ENCODE measurements at places on chromosomes 3 and 15. TPM values are rescaled to one million over a fixed set of nuclear protein-coding genes. Genes with fewer than 3 reads are reported as not detected.

GRCh38 chr3:128381609-128382008 lies 85.1 kb downstream of the DNAJB8 start:
- DNase-seq: no peak

DNA sequence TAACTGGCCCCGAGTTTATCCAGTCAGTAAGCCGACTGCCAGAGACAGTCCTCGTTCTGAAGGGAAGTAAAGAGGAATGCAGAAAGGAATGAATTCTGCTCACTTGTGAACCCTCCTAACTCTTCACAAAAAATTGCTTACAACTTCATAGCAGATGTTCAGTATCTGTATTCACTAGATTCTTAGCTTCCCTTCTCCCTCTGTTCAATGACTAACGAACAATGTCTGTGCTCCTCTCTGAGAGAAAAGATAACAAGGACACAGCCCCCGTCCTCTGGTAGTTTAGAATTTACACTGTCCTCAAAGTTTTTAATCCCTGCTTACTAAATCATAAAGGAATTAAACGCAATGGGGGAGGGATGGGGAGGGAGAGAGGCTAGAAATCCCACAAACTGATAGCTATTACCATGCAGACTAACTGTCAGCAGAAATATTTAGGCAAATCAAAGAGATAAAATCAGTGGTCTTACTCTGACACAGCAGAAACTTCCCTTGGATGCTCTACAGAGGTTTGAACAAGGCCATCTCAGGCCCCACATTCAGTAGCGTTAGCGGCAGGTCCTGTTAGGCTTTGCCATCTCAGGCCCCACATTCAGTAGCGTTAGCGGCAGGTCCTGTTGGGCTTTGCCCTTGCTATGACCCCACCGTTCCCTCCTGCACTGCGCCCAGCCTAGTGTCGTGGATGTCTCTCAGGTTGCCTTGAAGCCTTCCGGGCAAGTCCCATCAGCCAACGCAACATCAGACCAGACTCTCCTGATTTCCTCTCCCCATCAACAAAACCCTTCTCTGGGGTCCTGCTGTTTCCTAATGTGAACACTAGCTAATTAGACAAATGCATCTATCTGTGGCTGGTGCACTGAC lies 23.4 kb downstream of the NRROS start:
- DNase-seq: no peak

GRCh38 chr3:100400419-100400779 lies 490 bp downstream of the TOMM70 start:
- no peak for DNase-seq

GRCh38 chr3:10416730-10417300 lies 88.6 kb downstream of the ATP2B2 start:
- DNase-seq: no peak

GRCh38 chr3:58403513-58404109 lies 30.0 kb downstream of the PDHB start:
- DNase-seq: no peak

- DNase-seq: no peak
Observed at GRCh38 chr3:157067114-157067513, 92.8 kb downstream of the CCNL1 start.

- DNase-seq: no peak
Observed at GRCh38 chr3:32313723-32314473, 75.4 kb downstream of the CMTM8 start.

DNA sequence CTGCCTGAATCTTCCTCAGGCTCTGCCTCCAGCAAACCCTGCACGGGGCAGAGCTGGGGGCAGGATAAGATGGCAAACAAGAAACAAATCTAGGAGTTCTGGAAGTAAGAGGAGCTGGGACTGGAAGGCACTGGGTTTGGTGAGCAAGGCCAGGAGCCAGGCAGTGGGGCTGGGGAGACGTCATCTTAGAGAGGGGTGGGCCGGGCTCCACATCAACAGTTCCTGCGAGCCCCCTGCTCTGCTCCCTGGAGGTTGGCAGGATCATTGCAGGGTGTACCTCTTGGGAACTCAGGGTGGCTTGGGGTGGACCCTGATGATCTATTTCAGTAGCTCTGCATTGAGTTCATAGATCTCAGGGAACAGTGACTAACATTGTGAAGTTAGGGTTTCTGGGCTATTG lies 87.3 kb upstream of the PRR23E start:
- DNase-seq: no peak

GRCh38 chr3:33438284-33438668 lies 1.9 kb downstream of the UBP1 start:
- no peak for DNase-seq

- DNase-seq: peak; percentile 69
Observed at GRCh38 chr3:141796081-141796888, 33.1 kb downstream of the GRK7 start.

GRCh38 chr3:129702934-129703712 lies 96.6 kb upstream of the PLXND1 start:
- no peak for DNase-seq

- peak; percentile 76 for DNase-seq
Observed at GRCh38 chr15:48671103-48672022, 25.9 kb upstream of the FBN1 start.

DNA sequence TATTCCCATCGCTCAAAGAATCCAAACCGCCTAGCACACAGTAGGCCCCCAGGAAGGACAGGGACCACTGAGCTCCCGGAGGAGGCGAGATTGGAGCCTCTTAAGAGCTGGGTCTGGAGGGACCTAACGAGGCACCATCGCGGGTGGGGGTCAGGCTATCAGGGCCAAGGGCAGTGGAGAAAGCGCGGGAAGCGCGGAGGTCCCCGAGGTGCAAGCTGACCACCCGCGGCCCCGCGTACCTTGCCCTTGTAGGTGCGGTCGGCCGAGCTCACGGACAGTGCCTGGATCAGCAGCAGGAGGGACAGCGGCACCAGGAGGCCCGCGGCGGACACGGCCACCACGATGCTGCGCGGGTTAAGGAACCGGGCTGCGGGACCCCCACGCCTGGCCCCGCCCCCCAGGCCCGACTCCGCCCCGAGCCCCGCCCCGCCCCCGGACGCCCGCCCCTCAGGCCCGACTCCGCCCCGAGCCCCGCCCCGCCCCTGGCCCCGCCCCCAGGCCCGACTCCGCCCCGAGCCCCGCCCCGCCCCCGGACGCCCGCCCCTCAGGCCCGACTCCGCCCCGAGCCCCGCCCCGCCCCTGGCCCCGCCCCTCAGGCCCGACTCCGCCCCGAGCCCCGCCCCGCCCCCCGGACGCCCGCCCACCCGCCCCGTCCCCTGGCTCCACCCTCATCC lies 3.9 kb downstream of the ZDHHC19 start:
- no peak for DNase-seq

GP9 gene
- polyA plus RNA-seq: not detected

DCBLD2 gene
- polyA plus RNA-seq: 4.4 TPM

PTH1R gene
- polyA plus RNA-seq: 8.4 TPM

BFSP2 gene
- not detected for polyA plus RNA-seq

GABRR3 gene
- not detected for polyA plus RNA-seq

MORC1 gene
- not detected for polyA plus RNA-seq

GOLGA8M gene
- 0.63 TPM for polyA plus RNA-seq

FRMD5 gene
- polyA plus RNA-seq: 0.88 TPM

SERINC4 gene
- polyA plus RNA-seq: 0.43 TPM
